ENCODE measurements at places on chromosomes 6 and 20.

DNA sequence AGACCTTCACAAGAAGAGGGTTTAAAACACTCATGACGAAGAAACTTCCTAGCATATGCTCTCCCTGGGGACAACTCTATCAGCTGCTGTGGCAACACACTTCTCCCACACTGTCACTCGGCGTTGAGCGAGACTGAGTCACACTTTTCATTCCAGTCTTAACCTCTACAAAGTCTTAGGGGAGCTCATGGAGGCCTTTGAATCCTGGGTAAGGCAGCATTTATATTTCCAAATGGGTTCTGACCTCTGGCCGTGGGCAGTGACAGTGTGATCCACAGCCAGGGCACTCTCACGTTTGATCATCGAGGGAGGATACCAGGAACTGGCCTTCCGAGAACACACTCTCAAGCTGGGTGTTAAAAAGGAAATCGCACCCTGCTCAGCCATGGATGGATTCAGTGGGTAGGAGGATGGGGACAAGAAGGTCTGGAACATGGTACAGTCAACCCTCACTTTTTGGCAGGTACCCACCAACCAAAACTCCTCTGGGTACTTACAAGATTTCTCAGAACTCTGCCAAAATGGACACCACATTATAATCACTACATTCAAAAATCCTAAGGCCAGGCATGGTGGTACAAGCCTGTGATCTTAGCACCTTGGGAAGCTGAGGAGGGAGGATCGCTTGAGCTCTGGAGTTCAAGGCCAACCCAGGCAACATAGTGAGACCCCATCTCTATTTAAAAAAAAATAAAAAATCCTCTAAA, 19.6 kb downstream of the RRBP1 start:
- DNase-seq: no peak

- DNase-seq: no peak
Measured at GRCh38 chr6:109446072-109446471, 5.5 kb downstream of the SMPD2 start.

- no peak for DNase-seq
Measured at GRCh38 chr6:150328744-150329405, 39.9 kb upstream of the IYD start.

GRCh38 chr6:119233312-119233984, 116.1 kb downstream of the MAN1A1 start:
- DNase-seq: no peak

DNA sequence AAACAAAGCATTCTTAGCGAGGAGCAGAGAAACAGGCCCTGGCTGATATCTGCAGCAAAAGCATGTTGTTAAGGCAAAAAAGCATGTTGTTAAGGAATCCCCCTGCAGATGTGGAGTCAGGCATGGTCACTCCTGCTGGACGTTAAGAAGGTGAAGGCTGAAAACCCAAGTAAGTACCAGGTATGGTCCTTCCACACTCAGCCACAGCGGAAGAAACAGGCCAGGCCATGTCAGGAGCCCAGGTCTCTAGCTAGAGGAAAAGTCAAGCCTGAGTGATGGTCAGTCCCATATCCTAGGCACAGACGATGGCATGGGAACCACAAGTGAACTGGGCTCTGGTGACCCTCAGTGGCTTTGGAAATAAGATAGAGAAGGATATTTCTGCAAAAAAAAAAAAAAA, 32.5 kb upstream of the MAS1L start:
- peak; percentile 8 for DNase-seq

DNA sequence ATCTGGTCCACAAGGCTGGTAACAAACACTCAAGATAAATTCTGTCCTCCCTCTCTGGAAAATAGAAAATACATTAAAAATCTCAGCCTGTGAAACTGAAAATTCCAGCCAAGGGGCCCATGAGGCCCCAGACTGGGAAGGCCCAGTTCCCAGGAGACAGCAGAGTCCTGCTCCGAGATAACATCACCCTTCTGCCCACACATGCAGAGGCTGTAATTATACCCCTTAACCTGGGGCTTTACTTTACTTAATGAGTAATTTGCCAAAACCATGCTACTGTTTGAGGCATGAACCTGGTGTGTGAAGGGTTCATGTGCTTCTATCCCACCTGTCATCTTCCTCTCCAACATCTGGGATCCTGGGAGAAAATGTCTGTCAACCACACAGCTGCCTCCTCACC, 398.9 kb upstream of the SULF2 start:
- DNase-seq: no peak

DNA sequence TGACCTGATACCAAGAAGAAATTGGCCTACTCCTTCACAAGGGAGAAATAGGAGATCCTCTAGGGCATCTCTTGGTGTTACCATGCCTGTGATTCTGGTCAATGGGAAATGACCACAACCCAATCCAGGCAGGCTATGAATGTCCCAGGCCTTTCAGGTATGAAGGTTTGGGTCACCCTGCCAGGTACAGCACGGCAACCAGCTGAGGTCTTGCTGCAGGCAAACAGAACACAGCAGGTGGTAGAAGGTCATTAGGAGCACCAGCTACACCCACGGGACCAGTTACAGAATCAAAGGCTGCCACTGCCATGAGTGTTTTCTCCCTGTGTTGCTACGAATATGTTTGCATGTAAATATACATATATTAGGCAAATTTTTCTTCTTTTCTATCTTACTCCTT, 202.3 kb downstream of the ERMARD start:
- no peak for DNase-seq

GRCh38 chr20:53778041-53778516, 184.4 kb upstream of the ZNF217 start:
- no peak for DNase-seq

DNA sequence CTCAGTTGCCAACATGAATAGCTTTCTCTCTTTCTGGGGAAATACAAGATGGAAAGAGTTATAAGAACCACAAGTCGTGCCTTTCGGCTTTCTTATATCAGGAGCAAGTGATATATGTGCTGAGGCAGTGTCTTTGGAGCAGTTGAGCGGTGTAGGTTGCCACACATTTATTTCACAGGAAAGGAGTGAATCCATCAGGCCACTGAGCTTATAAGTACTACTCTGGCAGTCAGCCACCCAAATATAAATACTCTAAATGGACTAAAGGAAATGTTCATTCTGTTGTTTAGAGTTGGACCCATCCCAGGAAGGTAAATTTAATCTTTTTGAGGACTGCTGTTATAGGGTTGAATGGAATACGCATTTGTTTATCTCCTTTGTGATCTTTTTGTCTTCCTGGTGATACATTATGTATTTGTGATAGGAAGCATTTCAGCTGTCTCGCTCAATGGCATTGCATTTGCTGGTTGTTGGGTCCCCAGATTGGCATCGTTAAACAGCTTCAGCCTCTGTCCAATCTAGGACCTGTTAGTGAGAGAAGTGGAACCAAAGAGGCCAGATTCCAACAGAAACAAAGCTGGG, 139.7 kb downstream of the SOBP start:
- DNase-seq: no peak

DNA sequence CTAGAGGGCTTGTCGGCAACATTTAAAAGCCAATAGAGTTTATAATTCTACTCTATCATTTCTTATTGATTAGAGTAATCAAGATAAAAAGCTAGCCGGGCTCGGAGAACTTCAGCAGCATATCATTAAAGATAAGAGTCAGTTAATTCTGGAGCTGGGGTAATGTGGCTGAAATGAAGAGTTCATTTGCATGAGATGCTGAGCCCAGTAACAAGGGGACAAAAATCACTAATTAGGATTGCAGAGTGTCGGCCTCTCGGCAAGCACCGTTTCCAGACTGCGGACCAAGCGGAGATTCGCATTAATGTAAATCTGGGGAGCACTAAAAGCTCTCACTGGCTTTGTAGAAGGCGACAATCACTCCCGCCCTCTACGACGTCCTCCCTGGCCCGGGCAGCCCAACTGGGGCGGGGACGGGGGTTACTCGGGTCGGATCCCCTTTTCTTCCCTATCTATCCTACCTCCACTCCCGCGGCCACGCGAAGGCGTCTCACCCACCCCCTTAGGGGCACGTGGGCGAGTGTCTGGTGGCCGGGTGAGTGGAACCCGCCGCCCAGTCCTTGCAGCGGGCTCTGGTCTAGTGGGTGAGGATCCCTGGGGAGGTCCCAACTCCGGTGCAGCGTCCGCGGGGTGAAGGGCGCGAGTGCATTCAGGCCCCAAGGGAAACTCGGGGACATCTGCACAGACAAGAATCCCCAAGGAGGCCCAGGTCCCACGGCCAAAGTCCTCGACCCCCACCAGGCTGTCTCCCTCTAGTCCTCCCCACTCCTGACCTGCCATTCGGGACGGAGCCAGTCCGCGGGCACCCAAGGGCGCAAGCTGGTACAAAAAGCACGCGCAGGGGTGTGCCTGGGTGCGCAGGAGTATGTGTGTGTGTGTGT, 42.2 kb upstream of the OSTM1 start:
- DNase-seq: peak; percentile 66

- no peak for DNase-seq
Measured at GRCh38 chr6:45253453-45253852, 74.7 kb upstream of the RUNX2 start.

DNA sequence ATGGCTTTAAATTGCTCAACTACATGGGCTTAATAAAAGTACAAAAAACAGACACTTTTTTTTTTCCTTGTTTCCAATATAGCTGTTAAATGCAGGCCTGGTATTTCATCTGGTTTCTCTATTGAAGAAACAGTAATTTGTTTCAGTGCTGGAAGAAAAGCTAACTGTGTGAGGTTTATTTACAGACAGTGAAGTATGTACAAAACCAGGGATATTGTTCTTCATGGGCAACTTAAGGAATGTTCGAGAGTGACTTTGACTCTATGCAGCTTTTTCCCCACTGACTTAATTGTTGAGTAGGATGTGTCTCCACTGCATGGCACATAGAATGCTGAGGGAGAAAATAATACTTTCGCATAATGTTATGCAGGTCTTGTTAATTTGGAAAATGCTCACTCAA, 31.0 kb upstream of the PRL start:
- DNase-seq: no peak

DNA sequence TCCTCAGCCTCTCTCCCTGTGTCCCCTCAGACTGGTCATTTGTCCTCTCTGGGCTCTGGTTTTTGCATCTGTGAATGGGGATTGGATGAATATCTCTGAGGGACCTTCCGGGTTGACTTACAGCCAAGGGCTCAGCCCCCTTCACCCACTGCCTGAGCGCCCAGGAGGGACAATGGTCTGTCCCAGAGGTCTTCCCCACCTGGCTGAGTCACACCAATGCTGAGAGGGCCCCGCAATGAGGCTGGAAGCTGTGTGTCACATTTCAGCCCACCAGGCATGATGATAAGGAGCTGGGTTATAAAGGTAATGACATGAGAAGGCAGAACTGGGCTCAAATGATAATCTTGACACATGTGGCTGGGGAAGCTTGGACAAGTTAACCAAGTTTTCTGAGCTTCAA, 70.5 kb downstream of the TOX2 start:
- no peak for DNase-seq

DNA sequence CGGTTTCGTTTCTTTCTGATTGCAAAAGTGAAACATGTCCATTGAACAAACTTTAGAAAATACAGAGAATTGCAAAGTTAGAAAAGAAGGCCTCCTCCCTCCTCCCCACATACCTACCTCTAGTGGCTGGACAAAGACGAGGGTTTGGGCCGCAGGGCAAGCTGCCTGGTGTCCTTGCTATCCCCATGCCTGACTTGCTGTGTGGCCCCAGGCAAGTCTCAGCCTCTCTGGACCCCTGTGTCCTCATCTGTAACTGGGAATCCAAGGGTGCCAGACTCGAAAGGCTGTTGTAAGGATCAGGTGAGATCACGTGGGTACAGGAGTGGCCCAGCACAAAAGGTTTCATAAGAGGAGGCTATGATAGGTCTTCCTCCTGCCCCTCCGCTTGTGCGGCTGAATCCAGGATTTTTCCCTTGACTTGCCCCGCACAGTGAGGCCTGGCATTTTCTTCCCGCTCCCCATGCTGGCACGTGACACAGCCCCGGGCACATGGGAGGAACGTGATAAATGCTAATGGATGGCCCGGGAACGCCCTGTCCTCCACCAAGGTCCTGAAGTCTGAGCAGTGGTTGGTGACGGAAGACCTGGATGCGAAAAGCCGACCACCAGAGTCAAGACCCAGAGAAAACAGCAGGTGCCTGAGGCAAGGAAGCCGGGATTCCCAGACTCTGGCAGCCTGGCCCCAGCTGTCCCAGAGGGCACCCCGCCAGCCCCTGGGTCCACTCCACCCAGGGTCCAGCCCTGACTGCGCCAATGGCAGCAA, 55.8 kb downstream of the UBE2V1 start:
- DNase-seq: peak; percentile 49

GRCh38 chr6:34352305-34352937, 40.0 kb downstream of the NUDT3 start:
- no peak for DNase-seq

- DNase-seq: peak; percentile 60
Measured at GRCh38 chr6:6366803-6367202, 46.3 kb upstream of the F13A1 start.

- DNase-seq: peak; percentile 19
Measured at GRCh38 chr20:19659448-19659847, 98.6 kb upstream of the RIN2 start.

Measured in endodermal cell (in vitro differentiated cells).